ENCODE measurements at places on chromosomes 3 and 15.

DNA sequence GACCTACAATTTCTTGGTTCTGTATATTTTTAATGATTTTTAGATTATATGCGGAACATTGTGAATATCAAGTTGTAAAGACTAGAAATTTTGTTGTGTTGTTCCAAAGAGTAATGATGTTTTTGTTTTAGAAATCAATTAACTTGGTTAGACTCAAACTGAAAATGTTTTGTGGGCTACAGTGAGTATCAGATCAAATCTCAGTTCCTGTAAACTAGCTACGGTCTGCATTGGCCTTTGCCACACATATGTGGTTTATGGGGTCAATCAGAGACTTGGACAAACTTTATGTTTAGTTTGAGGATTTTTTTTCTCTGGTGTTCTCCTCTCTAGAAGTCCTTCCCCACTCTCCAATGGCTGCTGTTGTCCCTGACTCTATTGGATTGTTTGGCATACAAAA lies 308.0 kb upstream of the THRB start:
- DNase-seq, result no peak

GRCh38 chr15:77493324-77493907 lies 72.7 kb downstream of the HMG20A start:
- DNase-seq, result no peak

- no peak for DNase-seq
Measured at GRCh38 chr3:52289338-52289746, 1.7 kb downstream of the GLYCTK start.

GRCh38 chr15:26374806-26375205 lies 398.1 kb downstream of the GABRB3 start:
- no peak for DNase-seq

- no peak for DNase-seq
Measured at GRCh38 chr3:99503350-99503749, 135.0 kb upstream of the COL8A1 start.

GRCh38 chr3:190554197-190554596 lies 40.3 kb downstream of the IL1RAP start:
- DNase-seq, result no peak

GRCh38 chr3:100335434-100335833 lies 877 bp downstream of the NIT2 start:
- no peak for DNase-seq

GRCh38 chr3:21163956-21164355 lies 587.1 kb downstream of the ZNF385D start:
- DNase-seq, result no peak

DNA sequence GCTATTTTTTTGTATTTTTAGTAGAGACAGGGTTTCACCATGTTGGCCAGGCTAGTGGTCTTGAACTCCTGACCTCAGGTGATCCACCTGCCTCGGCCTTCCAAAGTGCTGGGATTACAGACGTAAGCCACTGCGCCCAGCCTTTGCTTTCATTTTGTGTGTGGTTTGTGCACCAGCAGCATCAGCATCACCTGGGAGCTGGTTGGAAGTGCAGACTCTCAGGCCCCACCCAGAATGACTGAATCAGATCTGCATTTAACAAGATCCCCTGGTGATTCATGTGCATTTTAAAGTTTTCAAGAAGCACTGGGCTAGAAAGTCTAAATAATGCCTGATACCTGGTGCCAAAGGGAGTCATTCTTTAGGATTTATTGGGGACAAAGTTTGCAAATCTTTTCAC lies 73.4 kb upstream of the BNIP2 start:
- DNase-seq, result no peak

DNA sequence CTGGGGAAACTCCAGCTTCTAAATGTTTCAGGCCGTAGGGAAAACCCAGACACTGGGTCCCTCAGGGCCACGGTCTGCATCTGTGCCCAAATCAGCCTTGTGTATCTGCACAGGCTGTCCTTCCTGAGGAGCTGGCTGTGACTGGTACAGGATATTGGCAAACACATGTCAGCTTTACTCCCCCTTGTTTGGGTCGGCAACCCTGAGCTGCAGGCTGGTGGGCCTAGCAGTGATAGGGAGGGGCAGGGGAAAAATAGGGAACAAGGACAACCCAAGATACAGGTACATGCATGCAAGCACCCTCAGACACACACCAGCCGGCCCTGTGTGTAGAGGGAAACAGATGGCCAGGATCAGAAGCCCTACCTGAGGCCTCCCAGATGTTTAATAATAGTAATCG lies 28.7 kb upstream of the HCN4 start:
- no peak for DNase-seq

DNA sequence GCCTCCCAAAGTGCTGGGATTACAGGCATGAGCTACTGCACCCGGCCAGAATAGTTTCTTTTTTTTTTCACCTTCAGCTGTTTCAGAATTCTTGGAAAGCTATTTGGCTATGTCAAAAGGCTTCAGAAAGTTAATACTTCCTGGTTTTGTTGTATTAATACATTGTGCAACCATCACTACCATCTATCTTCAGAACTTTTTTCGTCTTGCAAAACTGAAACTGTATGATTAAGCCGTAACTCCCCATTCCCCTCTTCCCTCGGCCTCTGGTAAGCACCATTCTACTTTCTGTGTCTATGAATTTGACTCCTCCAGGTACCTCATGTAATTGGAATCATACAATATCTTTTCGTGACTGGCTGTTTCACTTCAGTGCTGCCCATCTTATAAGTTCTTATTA lies 5.2 kb upstream of the NOX5 start:
- no peak for DNase-seq

GRCh38 chr3:80368616-80369015 lies 600.8 kb upstream of the ROBO1 start:
- no peak for DNase-seq

- peak; percentile 93 for DNase-seq
Measured at GRCh38 chr3:102006812-102007485, 157.6 kb downstream of the NFKBIZ start.

GRCh38 chr15:38626443-38627050 lies 61.9 kb upstream of the RASGRP1 start:
- no peak for DNase-seq

- no peak for DNase-seq
Measured at GRCh38 chr3:43330981-43331380, 44.6 kb downstream of the SNRK start.

GRCh38 chr3:4044619-4045018 lies 245.4 kb downstream of the LRRN1 start:
- no peak for DNase-seq

DNA sequence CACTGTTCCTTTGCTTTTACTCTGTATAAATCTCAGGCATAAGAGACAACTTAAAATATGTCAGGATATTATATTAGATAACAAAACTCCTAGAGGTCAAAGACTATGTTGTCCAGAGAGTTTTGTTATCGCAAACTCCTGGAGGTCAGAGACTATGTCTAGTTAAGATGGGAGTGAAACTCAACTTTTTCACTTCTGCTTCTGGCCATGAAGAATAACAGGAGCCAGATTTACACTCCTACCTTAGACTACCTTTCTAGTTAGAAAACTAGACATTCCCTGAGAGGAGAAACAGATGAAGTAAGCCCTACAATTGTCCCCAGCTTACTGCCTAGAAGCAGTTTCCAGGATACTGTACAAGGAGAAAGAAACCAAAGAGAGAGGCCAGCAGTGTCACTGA lies 255.4 kb upstream of the UBE2E1 start:
- no peak for DNase-seq

DNA sequence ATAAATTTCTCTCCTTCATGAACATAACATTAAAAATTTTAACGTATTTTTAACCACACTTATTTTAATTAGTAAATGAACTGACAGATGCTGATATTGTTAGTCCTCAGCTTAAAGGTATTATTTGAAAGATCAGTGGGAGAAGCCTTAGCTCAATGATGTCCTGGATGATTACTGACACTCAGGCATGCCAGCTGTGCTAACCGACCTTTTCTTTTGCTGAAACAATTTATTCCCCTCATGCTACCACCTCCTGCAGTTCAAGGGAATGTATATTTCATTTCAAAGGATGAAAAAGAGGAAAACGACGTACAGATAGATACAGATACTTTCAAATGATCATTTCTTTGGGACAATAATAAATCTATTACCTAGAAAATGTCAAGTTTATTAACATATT lies 620.8 kb downstream of the FGF12 start:
- DNase-seq, result no peak

DNA sequence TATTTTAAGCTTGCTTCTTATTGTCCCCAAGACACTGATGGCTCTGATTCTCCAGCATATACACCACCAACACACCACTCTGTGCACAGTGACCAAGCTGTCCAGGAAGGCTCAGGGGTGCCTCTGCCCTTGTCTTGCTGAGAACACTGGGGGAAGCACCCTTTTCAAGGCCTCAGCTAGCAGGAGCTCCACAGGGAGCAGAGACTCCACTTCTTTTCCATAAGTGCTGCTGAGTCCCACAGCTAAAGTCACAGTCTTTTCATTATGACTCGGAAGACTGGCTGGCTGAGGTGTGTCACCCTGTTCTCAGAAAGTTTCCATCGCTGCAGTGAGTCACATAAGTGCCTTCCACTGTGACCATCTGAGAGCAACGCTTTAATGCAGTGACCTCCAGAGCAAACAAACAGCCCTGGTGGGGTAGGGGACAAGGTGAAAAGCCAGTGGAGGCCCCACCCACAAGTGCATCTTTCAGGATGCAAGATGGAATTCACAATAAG lies 226.9 kb upstream of the CHRNA7 start:
- DNase-seq, result no peak

DNA sequence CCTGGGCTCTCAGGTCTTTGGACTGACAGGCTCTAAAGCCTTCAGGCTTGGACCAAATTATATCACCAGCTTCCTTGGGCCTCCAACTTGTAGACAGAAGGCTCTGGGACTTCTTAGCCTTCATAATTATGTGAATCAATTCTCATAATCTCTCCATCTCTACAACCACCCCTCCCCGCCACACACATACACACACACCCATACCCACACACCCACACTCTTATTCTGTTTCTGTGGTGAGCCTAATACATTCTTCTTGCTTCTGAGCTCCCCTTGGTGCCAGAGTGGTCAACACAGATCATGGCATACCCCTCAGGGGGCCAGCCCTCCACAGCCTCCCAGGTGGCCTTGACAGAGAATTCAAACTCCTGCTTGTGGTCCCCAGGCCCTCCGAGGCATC lies 5.6 kb upstream of the NUP210 start:
- no peak for DNase-seq

GRCh38 chr3:51997935-51998596 lies 2.4 kb upstream of the RPL29 start:
- DNase-seq, result no peak

- DNase-seq, result peak; percentile 79
Measured at GRCh38 chr3:127697551-127698240, 24.9 kb downstream of the ABTB1 start.

DNA sequence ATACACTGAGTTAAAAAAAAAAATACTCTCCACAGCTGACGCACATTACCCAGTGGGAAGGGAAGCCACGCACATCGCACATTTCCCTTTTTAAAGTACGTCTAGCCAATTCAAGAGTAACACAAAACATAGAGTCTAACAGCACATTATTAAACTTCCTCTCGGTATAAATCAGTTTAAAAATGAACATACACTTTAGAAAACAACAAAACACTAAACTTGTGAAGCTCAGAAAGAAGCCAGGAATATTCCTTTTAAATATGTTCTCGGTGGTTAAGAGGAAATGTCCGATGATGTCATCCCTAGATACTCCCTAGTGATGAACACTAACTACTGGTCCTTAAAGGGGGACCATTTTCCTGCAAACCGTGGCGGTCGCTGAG lies 721 bp downstream of the MYEF2 start:
- DNase-seq, result no peak

DNA sequence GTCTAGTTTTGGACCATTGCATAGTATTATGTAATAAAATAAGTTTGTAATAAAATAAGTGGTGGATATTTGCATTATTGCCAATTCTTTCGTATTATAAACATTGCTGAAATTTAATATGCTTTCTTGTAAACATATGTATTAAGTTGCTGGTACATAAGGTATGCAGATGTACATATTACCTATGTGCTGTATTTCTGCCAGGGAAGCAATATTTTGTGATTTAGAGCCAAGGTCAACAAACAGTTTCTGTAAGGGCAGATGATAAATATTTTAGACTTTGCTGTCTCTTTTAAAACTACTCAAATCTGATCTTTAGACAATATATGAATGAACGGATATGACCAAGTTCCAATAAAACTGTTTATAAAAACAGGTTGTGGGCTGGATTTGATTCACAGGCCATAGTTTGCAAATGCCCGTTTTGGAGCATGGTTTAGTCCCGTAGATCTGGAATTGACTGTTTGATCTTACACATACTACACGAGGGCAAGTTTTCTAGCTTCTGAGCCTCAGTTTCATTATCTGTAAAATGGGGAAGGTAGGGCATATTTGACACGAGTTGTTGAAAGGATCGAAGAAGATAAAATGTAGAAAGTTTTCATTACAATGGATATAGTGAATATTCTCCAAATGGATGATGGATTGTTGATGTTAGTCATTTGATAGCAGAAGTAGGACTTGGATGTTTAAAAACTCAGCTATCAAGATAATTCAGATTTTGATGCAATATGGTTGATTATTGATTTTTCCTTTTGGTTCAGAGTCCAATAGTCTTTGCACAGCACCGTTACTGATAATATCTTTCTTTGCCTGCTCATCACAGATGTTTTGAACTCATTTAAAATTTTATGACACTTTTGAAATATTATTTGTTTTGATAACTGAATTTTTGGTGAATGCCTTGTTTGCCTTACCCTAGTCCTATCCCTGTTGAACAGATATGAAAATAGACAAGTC lies 394.6 kb downstream of the FEZF2 start:
- no peak for DNase-seq

GRCh38 chr15:76309601-76310330 lies 1.5 kb downstream of the ETFA start:
- no peak for DNase-seq

- no peak for DNase-seq
Measured at GRCh38 chr3:140768941-140769340, 91.1 kb downstream of the TRIM42 start.

GRCh38 chr3:134065252-134066157 lies 35.8 kb upstream of the SLCO2A1 start:
- DNase-seq, result no peak

DNA sequence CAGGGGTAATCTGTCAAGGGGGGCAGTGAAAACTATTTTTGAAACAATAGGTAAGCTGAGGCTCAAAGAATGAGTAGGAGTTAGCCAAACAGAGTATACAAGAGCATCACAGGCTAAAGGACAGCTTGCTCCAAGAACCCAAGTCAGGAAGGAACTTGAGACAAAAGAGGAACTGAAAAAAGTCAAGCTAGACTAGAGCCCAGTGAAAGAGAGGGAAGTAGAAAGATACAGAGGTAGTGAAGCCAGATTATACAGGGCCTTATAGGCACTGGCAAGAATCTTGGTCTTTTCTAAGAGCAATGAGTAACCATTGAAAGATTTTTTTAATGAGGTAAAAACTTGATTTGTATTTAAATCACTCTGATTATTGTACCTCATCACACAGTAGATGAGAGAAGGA lies 69.9 kb downstream of the FILIP1L start:
- DNase-seq, result no peak

- no peak for DNase-seq
Measured at GRCh38 chr3:101383156-101383575, 62.8 kb upstream of the IMPG2 start.

- peak; percentile 13 for DNase-seq
Measured at GRCh38 chr15:43204016-43204901, 16.6 kb downstream of the EPB42 start.

- DNase-seq, result no peak
Measured at GRCh38 chr15:51580982-51581381, 41.6 kb downstream of the DMXL2 start.
